DMS153 (cell line): ENCODE measurements at places on chromosomes 4 and X.

DNA sequence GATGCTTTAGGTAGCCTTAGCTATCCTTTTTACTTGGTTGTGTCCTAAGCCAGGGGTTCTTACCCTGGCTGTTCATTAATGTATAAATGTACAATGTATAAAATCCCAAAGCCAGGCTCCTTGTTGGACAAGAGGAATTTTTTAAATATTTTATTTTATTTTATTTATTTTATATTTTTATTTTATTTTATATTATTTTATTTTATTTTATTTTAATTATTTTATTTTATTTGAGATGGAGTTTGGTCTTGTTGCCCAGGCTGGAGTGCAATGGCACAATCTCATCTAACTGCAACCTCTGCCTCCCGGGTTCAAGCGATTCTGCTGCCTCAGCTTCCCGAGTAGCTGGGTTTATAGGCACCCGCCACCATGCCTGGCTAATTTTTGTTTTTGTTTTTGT is 8.1 kb upstream of the SLC2A9 start:
- DNase-seq = no peak

DNA sequence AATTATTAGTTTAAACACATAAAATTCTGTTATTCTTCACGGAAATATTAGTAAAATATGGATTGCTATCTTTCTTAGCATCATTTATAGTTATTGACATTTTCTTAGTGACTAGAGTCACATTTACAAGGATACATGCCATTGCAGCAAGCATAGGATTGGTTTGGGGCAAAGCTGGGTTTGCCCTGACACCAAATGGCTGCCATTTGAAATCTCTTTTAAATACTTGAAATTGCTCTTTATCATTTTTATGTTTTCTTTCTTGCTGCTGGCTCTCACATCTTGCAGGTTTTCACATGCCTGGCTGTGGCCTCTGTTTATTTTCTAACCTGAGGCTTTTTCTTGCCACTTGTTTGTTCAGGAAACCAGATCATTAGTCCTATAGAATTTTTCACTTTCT is 39.9 kb downstream of the EGF start:
- no peak for DNase-seq

DNA sequence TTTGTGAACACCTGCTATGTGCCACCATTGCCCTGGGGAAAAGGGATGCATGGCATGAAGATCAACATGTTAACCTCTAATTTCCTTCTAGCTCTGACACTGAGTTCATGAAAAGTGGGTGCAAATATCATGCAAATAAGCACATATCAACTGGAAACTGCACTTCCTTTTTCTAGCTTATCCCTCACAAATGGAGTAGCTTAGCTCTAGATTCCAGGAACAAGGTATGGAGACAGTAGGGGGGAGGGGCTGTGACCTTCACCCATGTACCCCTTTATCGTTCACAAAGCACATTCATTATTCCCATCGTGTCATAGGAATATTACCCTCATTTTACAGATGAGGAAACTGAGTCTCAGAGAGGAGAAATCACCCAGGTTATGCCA is 37.4 kb downstream of the STARD8 start:
- DNase-seq = no peak

- no peak for DNase-seq
Observed at GRCh38 chr4:187770345-187770744, 225.2 kb upstream of the ZFP42 start.

DNA sequence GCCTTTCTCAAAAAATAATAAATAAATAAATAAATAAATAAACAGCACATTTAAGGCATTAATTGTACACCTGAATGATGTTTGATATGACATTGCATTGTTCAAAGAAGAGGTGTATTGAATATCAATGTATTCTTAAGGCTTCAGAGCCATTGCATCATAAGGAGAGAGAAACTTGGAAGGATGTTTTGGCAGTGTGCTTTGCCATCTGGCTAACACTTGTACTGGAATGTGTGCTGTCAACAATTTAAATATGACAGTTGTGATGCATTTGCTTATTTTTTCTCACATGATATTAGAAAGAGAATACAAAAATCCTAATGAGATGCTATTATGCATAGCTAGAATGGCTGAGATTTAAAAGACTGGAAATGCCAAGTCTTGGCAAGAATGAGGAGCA is 67.8 kb downstream of the FAM133A start:
- DNase-seq = no peak

GRCh38 chrX:43676971-43677572 is 21.0 kb downstream of the MAOA start:
- DNase-seq = no peak

- DNase-seq = no peak
Observed at GRCh38 chr4:170128219-170128804, 38.6 kb upstream of the AADAT start.

DNA sequence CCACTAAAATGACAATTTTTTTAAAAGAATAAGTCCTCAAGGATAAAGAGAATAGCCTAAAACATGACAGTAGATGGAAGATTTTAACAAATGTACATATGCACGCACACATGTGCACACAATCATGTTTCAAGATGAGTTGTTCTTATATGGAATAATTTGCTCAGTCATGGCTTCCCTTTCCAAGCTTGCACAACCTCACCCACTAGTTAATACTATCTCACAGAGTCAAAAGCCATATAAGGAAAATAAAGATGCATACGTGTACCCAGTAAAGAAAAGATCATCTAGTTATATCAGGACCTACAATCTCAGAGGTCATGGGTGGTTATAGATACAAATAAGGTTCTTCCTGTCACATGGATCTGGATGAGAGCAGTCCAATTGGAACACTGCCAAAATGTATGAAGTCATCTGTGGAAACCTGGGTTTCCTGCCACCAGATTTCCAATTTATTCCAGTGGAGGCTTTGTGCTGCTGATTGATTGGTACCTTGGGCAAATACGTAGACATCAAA is 56.1 kb downstream of the FAM13A start:
- DNase-seq = peak; percentile 99

DNA sequence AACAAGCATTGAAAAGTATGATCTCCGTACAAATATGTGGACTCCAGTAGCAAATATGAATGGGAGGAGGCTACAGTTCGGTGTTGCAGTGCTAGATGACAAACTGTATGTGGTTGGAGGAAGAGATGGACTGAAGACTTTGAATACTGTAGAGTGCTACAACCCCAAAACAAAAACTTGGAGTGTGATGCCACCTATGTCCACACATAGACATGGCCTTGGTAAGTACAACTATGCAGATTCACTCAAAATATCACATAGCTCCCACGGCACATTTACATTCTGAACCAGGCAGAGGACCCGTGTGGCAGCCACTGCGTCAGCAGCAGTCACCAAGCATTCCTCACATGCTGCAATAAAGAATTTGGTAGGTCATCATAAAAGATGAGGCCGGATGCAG is 41.3 kb downstream of the KLHL5 start:
- DNase-seq = no peak

- DNase-seq = peak; percentile 23
Observed at GRCh38 chrX:143669395-143669794, 33.5 kb upstream of the SLITRK4 start.

- no peak for DNase-seq
Observed at GRCh38 chr4:113878668-113879067, 100.8 kb downstream of the ARSJ start.

- DNase-seq = no peak
Observed at GRCh38 chr4:56665781-56666180, 15.3 kb downstream of the HOPX start.

GRCh38 chr4:62168681-62169080 is 968.6 kb downstream of the ADGRL3 start:
- DNase-seq = no peak

DNA sequence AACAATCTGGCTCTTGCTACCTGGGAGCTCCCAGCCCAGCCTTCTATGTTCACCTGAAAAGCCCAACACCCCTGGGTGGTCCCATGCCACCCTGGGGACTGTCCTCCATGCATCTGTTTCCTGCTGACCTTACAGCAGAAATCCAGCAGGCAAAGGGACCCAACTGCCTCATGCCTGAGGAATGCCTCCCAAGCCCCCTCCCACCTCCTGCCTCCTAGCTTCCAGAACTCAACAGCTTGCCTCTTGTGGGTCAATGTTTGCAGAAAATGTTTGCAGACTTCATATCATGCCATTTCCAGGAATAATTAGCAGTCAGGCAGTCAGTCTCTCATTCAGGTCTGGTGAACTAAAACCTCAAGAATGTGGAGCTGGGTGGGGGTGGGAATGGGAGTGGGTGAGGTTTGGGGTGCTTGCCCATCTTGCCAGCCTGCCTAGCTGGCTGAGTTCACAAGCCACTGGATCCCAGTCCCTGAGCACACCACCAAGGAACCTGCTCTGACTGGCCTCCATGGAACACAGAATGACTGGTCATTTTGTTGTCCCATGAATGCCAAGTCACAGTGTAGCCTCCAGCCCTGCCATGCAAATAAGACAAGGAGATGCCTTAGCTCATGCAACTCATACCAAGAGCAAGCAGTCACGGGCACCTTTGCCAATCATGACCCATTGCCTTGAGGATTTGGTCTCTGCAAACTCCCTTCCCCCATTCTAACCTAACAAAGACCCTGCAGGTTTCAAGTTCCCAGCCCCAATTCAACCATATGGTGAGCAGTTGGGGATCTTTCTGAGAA is 12.1 kb upstream of the PLAC1 start:
- DNase-seq = no peak

- DNase-seq = no peak
Observed at GRCh38 chr4:94598758-94599157, 147.0 kb downstream of the PDLIM5 start.

- DNase-seq = no peak
Observed at GRCh38 chr4:173991316-173991715, 292.2 kb downstream of the FBXO8 start.

GRCh38 chr4:6195602-6196319 is 4.6 kb downstream of the JAKMIP1 start:
- no peak for DNase-seq

- no peak for DNase-seq
Observed at GRCh38 chr4:147693218-147693617, 9.3 kb upstream of the PRMT9 start.

DNA sequence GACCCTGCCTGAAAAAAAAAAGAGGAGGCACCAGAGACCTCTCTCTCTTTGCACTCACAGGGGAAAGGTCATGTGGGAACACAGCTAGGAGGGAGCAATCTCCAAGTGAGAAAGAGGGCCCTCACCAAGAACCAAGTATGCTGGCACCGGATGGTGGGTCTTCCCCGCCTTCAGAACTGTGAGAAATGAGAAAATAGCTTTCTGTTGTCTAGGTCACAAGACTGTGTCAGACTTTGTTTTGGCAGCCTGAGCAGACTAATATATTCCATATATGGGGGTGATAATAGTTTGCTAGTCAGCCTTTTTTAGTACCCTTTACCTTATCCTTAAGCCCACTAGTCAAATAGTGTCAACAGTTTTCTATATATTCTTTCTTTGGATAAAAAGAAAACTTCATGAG is 193.0 kb downstream of the TRIML1 start:
- DNase-seq = no peak

- no peak for DNase-seq
Observed at GRCh38 chr4:3029464-3029863, 44.9 kb downstream of the HTT-AS start.

- peak; percentile 22 for DNase-seq
Observed at GRCh38 chr4:180057299-180057721, 2185.9 kb upstream of the TENM3 start.

DNA sequence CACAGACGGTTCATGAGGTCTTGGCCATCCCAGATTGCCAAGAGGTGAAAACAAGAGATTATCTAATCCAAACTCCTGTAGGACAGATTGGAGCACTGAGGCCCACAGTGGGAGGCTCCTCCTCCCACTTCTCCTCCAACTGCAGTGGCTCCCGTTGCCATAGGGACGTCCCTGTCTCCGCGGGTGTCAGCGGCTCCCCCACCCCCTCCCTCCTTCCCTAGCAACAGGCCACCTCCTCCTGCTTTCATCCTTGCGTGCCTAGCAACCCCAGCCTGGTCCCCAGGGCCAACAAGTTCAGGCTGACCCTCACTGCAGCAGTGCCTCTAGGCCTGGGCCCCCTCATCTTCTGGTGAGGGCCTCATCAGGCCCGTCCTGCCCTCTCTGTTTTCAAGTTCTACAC is 6.8 kb upstream of the IQSEC2 start:
- no peak for DNase-seq

GRCh38 chr4:19520939-19521520 is 730.7 kb upstream of the SLIT2 start:
- no peak for DNase-seq

DNA sequence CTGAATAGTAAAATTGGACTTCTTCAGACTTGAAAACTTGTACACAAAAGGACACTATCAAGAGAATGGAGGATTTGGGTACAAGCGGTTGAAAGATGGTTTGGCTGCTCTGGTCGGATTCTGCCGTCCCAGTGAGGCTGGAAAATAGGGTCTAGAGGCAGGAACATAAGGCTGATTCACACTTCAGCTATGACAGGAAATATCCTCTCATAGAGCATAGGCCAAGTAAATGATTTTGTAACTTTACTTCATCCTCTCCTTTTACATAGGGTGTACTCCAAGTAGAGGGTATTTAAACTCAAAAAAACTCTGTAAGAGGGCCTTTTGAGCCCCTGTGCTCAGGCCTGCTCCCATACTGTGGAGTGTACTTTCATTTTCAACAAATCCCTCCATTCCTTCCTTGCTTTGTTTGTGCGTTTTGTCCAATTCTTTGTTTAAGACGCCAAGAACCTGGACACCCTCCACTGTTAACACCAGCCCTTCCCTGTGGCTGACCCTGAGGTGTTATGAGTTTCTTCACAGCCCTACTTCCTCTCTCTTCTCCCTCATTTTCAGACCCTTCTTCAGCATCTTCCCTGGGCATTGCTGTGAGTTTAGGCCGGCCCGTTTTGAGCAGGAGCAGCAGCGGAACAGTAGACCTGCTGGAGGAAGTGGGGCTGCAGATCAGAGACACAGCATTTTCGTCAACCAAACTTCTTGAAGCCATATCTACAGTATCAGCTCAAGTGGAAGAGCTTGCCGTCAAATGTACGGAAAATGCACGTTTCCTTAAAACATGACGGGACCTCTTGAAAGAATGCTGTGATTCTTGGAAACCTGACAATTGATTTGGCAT is 7.2 kb downstream of the PGAM4 start:
- DNase-seq = no peak

GRCh38 chr4:113502906-113503305 is 258.6 kb downstream of the CAMK2D start:
- no peak for DNase-seq

DNA sequence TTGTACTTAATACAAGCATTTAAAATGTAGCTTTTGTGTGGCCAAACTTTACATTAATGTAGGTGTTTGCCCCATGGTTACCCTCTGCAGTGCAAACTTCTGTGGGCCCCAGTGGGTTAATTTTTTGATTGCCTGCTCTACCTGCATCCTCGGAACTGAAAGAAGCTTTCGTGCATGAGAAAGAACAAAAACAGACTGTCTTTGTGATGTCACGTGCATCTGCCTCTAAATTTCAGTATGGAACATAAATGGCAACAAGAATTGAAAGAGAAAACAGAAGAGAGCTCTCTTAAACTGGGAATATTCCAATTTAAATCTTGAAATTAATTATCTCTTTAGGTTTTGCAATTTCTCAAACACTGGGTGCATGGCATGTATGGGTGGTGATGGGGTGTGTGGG is 182.4 kb upstream of the LCORL start:
- DNase-seq = no peak

- no peak for DNase-seq
Observed at GRCh38 chrX:140501321-140501720, 3.5 kb downstream of the SOX3 start.

GRCh38 chr4:150248181-150248580 is 169.9 kb downstream of the DCLK2 start:
- DNase-seq = no peak
